Thoracic aorta (tissue), 2 donors: ENCODE measurements at places on chromosomes 7 and 10.

DNA sequence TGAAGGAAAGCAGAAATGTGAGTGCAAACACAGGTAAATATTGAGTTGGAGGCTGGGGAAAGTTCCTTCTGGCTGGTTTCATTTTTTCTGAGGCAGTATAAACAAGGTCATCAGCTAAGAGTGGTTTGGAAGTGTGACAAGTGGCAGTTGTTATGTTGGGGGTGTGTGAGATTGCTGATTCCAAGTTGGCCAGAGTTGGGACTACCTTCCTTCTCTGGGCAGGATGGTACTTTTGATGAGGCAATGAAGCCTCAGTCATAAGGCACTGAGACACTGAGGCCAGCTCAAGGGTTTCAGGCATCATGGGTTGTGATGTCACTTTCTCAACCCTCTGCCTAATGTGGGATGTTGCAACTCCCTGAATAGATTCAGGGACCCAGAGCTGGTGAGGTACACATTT lies 8.2 kb upstream of the PTTG1IP2 start:
- no peak for DNase-seq

- DNase-seq, result peak; percentile 32
Measured at GRCh38 chr7:77247206-77247850, 47.7 kb upstream of the FGL2 start.

DNA sequence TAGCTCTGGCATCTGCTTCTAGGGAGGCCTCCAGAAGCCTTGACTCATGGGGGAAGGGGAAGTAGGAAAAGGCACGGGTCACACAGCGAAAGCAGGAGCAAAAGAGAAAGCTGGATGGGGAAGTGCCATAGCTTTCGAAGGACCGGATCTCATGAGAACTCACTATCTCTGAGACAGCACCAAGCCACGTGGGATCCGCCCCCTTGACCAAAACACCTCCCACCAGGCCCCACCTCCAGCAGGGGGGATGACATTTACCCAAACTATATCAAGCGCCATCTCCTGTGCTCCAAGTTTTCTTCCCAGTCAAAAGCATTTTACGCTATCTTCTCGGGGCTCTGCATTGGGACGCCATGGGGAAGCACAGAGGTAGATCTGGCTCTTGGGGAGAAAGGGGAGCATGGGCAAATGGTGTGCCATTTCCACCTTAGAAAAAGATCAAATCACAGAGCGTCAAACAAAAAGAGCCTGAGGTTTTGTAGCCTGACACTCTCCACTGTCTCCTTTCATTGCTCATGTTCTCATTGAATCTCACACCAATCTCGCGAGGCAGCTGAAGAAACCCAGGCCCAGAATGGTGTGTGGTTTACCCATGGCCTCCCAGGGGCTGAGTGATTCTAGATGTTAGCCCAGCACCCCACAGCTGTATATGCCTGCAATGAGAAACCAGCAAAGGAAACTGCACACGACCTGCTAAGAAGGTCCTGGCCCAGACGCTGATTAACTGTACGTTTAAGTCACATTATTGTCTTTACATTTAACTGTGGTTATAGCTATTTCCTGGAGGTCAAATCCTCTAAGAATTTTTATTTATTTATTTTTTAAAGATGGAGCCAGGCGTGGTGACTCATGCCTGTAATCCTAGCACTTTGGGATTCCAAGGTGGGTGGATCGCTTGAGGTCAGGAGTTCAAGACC lies 8.1 kb upstream of the OLAH start:
- no peak for DNase-seq

DNA sequence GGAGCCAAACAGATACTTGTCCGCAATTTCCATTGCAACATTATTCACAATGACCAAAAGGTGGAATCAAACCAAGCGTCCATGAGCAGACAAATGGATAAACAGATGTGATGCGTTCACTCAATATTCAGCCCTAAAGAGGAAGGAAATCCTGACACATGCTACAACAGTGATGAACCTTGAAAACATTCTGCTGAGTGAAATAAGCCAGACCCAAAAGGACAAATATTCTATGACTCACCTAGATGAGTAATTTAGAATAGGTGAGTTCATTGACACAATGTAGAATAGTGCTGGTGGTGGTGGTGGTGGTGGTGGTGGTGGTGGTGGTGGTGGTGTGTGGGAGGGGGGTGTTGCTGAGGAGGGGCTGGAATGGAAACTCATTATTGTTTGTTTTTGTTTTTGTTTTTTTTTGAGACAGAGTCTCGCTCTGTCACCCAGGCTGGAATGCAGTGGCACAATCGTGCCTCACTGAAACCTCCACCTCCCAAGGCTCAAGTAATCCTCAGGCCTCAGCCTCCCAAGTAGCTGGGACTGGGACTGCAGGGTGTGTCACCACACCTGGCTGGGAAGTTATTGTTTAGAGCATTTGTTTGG lies 28.6 kb downstream of the SMKR1 start:
- DNase-seq, result no peak

DNA sequence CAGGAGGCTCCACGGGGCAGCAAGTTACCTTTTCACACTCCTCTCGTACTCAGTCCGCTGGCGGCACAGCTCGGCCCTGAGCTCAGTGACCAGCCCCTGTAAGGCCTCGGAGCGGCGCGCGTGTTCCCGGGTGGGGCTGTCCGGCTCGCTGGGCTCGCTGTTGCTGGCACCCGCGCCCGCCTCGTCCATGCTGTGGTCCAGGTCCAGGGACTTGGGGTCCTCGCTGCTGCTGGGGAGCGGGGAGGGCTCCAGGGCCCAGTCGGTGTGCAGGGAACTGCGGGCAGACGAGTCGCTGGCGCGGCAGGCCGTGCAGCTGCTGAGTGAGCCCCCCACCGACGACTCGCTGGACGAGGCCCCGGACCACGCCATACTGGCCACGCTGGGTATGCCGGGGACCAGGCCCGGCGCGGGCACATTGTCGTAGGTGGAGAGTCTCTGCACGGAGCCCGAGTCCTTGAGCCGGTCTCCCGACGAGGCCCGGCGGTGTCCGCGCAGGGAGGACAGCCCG lies 143.8 kb downstream of the MAPK8 start:
- DNase-seq, result no peak

- DNase-seq, result no peak
Measured at GRCh38 chr10:37975401-37975991, 951 bp downstream of the ZNF25 start.

DNA sequence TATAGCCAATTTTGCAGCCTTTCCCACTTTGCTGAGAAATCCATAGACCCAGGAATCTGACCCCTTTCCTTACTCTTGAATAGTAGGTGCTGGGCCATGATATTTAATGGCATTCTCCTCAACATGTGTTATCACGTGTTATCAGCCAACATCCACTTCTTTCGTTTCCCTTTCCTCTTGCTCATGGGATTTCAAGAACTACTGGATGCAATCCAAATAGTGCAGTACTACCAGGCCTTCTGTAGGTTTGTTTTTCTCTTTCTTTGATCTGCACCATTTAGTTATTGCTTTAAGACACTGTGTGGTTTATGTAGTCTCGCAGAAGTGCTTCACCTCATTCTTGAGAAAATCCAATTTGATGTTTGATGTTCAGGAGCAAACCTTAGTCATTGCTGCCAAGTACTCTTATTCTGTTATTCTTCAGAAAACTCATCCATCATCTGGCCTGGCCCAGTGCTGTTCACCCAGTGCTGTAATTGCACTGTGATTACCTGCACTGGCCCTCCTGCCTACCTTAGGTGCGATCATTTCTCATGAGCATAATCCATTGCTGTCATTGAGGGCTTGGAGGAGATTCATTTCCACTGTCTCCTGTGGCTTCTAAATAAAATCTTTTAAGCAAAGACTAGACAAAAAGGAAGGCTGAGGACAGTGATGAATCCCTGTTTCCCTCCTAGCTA lies 315.3 kb downstream of the BMPER start:
- no peak for DNase-seq
